Mucosa of descending colon (tissue), 3 donors: ENCODE measurements at places on chromosomes 3 and 15. TPM values are rescaled to one million over a fixed set of nuclear protein-coding genes. Genes with fewer than 3 reads are reported as not detected.

The CYP8B1 gene
- total RNA-seq: not detected

The TMEM207 gene
- total RNA-seq: not detected

DNA sequence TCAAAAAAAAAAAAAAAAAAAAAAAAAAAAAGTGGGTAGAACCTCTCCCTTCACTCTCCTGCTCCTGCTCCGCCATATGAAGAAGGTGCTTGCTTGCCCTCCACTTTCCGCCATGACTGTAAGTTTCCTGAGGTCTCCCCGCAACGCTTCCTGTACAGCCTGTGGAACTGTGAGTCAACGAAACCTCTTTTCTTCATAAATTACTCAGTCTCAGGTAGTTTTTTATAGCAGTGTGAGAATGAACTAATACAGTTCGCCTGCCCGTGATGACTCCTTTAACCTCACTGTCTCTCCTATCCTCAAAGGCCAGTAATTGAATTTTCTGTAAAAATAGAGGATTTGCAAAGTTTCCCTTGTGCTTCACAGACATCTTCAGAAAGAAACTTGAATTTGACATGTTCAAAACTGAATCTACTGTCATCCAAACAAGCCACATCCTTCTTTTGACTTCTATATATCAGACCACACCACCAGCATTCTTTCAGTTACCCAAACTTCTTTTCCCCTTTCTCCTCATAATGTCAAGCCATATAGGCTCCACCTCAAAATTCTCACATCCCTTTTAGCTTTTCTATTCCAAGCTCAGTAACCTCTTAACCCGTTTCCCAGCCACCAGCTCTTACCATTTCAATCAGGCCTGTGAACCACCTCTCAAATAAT is 44.3 kb downstream of the P2RY1 start:
- no peak for DNase-seq

GRCh38 chr3:171741377-171741776 is 68.9 kb downstream of the PLD1 start:
- no peak for DNase-seq

The SI gene
- 29.5 TPM for total RNA-seq

DNA sequence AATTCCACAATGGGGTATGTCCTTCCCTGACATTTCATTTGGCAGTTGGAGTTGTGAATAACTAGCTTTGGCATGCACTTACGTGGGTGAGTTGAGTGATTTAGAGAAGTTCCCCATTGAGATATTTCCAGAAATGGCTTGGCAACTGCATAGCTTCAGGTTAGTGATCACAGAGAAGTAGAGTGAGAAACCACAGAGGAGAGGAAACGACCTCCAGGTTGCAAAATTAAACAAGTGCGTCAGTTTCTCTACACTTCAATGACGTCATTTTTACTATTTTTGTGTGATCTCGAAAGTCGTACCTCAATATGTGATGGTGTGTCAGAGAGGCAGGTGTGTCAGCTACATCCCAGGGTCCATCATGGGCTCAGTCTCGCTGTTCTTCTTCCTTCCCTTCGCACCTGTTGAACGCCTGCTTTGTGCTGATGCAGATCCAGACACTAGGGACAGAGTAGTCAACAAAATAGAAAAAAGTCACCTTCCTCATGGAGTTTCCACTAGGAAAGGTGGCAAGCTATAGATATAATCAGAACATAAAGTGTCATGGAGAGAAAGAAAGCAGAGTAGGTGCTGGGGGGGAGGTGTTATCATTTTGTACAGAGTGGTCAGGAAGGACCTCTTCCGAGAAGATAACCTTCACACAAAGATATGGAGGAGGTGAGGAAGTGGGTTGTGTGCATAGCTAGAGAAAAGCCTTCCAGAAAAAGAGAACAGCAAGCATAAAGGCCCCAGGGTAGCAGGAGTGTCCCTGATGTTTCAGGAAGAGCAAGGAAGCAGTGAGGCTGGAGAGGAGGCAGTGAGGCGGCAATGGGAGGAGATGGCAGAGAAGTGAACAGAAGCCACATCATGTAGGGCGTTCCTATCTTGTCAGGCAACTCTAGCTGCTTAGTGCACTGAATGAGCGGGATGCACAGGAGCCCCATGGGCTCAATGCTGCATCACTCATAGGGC is 75.6 kb downstream of the MCTP2 start:
- DNase-seq: no peak
